ENCODE measurements at places on chromosomes 7 and 10.

DNA sequence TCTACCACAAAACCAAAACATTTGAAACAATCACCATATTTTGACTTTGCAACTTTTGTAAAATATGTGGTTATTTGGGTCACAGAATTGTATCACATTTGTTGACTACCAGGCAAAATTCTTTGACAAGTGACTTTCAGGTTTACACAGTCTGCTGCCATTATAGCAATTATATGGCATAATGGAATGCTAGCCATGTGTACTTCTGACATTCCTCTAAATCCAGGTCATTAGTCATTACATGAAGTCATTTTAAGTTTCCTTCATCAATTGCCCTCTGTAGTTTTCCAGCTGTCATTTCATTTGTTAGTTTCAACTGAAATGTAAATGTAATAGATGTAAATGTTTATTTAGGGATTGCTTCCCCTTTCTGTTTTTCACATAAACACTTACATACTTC, 137.5 kb downstream of the IMMP2L start:
- no peak for DNase-seq

- DNase-seq = no peak
Observed at GRCh38 chr10:116817178-116817577, 32.1 kb upstream of the ENO4 start.

DNA sequence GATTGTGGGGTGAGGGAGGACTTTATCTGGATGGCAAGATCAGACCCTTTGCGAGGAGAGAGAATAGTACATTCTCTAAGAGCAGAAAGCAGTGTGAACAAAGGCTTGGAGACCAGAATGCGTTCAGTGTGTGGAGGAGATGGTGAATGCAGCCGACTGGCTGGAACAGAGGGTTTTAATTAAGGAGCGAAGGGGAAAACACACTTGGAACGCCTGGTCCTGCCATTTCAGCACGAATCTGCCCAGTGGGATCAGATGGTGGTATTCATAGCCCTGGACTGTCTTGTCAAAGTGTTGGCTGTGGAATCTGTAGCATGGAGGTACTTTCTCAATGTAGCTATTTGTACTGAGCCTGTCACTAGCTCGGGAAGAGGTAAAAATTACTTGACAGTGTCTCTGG, 260.9 kb downstream of the SLC25A13 start:
- DNase-seq = no peak

DNA sequence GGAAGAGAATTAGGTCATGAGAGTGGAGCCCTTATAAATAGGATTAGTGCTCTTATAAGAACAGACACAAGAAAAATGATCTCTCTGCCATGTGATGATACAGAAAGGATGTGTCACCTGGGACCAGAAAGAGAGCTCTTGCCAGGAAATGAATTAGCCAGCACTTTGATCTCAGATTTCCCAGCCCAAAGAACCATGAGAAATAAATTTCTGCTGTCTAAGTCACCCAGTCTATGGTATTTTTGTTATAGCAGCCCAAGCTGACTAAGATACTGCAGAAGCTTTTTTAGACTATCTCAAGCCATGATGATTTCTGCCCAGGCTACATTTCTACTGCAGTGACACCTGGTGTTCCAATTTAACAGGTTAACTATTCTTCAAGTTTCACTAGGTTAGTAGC, 84.8 kb downstream of the RSU1 start:
- DNase-seq = no peak

DNA sequence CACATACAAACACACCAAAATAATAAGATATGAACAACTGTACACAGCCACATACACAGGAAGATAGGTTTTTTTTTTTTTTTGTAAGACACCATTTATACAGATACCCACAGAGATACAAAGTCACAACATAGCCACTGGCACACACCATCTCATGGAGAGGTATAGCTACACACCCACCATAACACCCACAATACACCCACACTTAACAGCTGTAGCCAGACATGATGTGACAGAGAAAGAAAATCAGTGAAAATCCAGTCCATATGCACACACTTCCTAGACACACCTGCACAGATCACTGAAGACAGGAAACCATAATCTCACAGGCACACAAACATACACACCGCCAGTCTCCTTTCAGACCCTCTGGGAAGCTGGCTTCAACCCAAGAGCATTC, 62.4 kb upstream of the PAX2 start:
- no peak for DNase-seq

- no peak for DNase-seq
Observed at GRCh38 chr7:90320801-90321494, at the start of gene FAM237B. Gene FAM237B (minus strand): TSS chr7:90321304. CDS start chr7:90319748, 1,556 bp downstream.

DNA sequence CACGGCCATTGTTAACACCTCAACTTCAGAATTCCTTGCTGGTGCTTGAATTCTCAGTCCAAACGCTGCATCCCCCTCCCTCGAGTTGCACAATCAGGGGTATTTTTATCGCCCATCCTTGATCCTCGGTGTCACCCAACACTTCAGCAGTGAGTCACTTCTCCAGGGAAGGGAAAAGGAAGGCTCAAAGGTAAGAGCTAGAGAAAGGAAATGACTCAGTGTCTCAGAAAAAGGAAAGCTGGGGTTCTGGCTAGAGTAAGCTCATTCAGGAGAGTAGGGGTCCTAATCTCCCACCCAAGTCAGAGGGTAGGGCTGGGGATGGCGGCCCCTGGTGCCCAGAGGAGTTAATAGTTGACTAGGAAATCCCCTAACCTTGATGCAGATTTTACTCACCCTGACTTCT, 39.8 kb upstream of the TRIM8 start:
- DNase-seq = no peak

DNA sequence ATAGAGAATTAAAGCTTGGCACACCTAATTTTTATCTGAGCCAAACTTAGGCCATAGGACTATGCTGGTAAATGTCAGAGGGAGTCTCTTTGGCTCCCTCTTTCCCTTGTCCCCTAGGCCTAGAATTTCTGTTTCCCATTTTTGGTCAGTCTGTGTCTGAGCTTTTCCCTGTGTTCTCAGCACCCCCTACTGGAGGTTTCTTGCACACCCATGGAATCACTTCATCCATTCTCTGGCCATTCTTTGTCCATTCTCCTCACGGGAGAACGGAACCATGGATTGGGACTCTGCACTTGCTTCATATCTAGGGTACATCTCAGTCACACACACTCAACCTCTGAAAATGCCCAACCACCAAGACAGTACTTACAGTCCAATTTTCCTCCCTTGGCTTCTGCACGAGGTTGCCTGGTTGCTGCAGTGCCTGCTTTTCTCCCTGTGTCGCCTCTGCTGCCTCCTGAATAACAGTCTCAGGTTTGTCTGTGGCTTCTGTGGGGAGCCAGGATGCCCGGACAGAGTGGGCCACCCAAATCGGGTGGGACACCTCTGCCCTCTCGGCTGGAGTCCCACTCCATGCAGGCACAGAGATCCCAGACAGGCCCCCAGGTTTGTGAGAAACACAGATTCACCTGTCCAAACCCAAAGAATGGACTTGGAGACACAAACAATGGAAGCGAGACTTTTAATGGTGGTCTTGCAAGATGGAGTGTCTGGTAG, 35.1 kb upstream of the DNAH11 start:
- DNase-seq = peak; percentile 47

DNA sequence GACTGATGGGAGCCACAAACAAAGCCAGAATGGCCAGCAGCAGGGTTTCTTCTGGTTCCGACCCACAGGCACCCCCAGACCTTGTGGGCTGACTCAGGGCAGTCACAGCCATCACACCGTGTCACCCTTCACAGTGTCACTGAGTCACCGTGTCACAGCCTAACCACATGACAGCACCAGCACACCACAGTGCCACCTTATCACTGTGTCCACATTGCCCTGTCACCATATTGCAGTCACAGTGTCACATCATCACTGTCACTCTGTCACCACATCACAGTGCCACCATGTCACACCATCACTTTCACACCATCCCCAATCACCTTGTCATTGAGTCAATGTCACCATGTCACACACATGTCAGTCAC, 77.0 kb downstream of the OAT start:
- DNase-seq = peak; percentile 9

GRCh38 chr7:29879609-29880008, 73.3 kb downstream of the WIPF3 start:
- DNase-seq = no peak

DNA sequence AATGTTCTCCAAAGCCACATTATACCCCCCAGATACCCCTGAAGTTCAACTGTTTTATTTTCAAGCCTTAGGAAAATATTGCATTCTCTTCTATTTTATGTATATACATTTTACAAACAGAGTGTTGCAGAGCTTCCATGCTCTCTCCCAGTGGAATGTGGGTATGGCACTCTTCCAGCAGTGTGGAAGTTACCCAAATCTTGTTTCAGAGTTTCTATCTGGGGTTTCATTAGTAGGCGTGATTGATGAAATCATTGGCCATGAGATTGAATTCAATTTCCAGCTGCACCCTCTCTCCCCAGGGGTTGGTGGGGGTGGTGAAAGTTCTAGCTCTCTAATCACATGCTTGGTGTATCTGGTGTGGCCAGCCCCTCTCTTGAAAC, 350.4 kb downstream of the RPS24 start:
- no peak for DNase-seq

GRCh38 chr7:87624628-87625027, 3.6 kb upstream of the RUNDC3B start:
- no peak for DNase-seq

DNA sequence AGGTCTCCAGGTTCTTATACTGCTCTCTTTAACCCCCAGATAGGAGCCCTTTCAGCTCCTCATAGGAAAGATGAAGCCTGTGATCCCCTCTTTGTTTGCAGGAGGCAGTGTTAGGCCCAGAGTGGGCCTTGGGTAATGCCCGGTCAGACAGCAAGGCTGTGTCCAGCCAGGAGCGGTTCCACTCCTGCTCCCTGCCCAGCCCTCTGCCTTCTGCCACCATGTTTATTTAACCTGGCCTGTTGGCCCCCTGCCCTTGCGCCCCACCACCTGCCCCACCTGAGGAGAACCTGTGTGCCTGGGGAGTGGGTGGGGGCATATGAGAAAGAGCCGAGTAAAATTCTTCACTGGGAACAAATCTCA, 24.3 kb downstream of the CDH23 start:
- DNase-seq = no peak

- DNase-seq = no peak
Observed at GRCh38 chr10:86263907-86264306, 102.7 kb downstream of the GRID1 start.

DNA sequence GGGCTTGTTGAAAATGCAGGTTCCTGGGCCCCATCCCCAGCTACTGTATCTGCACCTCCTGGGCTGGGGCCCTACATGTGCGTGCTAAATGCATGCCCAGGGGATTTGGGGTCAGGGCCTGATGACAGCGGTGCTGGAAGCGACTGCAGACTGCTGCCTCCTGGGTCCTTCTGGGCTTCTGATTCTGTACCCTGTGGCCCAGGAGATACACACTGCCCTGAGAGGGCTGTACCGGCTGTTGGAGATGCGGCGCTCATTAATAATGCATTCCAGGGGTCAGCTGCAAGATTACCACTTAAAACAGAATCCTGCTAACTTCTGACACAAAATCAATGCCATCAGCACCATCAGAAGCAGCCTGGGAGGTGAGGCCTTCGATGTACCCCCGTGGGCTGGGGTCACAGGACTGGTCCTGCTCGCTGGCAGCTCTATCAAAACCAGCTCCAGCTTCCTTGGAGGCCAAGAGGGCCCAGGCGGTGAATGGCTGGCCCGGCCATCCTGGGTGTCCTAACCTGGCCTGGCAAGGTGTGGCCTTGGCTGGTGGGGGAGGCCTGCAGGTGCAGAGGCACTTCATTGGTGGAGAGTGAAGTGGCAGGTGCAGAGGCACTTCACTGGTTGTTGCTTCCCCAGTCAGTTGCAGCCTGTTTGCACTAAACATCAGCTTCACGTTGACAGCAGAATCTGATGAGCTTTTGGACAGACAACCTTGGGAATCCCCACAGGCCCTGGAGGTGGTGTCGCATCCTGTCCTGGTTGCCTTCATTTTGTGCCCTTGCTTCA, 79.2 kb downstream of the GLRX3 start:
- DNase-seq = no peak

DNA sequence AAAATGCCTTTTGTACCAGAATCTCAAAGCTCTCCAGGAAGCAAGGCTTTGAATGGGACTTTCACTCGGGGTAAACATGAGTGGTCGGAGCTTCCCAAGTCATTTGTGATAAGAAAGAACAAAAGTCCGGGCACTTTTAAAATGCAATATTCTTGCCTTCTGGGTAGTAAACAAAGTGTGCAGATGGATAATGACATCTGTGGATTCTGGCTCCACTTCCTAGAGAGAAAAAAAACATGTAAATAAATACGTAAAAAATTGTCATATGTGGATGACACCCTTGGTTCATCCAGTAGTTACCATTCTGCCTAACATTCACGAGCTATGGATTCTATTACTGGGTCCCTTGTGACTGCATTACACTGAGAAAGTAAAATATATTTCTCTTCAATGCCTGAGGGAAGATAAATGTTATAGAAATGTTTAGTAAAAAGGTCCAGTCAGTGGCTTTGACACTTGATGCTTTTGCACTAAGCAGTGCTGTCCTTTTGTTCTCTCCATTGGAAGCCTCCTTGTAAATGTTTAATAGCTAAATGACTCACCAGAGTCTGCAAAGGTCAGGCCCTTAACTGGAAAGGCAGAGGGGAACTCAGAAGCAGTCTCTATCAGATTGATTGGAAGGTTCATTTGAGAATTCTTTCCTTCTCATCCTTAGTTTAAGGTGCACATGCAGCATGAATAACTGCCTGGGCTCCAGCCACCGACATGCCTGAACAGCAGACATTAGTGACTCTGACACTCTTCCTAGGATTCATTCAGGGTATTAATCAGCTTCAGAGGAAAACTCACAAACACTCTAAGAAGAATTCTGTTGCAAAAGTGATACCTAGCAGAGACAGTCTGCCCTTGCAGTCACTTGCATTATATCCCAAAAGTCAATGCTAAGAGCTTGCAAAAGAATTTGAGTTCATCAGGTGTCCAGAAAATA, 11.7 kb upstream of the EDRF1 start:
- no peak for DNase-seq

DNA sequence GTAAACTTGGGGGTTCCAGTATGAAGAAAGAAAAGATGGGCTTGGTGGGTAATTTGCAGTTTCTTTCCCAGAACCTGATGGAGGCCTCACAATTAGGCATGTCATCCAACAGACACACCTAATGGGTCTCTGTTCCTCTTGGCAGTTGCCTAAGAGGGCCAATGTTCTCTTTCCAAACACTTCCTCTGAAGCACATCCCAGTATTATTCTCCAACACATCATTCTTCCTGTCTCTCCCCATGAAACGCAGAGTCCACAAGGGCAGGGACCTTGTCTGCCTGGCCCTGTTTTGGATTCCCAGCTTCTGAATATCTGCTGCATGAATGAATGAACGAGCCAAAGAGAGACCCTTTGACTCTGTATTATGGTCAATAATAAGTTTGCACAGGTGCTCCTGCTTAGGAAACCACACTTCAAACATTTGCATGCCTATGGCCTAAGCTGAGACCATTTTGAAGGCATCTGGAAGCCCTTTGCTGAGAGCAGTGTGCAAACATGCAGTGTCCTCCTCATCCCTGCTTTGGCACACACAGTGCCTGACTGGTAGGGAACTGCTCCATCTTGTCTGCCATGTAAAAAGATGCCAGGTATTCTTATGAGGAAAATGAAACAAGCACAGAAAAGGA, 100.9 kb upstream of the CHST15 start:
- DNase-seq = no peak

DNA sequence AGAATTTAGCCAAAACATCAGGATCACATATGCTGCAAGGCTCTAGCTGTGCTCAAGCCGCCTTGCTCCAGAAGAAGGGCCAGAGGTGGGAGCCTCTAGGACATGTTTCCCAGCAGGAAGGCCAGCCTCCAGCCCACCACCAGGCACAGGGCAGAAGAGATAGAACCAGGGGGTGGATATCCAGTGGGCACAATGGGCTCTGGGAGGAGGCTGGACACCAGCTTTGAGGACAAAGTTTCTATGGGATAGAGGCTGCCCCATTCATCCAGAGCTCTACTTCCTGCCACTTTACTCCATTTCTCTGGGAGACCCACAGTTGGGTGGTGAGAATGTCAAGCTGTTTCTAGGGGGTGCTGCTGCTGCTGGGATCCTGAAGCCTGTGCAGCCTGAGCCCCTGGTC, 77.1 kb downstream of the ARHGAP22 start:
- DNase-seq = no peak
